Stimulated activated CD8-positive, alpha-beta memory T cell treated with anti-CD3 and anti-CD28 coated beads, Interleukin-4, amount 100 ng/mL, for 1 hour (primary cell): ENCODE measurements at places on chromosomes 6 and 20.

- no peak for DNase-seq
These were observed 216.0 kb downstream of the HIVEP2 start for GRCh38 chr6:142728910-142729481.

DNA sequence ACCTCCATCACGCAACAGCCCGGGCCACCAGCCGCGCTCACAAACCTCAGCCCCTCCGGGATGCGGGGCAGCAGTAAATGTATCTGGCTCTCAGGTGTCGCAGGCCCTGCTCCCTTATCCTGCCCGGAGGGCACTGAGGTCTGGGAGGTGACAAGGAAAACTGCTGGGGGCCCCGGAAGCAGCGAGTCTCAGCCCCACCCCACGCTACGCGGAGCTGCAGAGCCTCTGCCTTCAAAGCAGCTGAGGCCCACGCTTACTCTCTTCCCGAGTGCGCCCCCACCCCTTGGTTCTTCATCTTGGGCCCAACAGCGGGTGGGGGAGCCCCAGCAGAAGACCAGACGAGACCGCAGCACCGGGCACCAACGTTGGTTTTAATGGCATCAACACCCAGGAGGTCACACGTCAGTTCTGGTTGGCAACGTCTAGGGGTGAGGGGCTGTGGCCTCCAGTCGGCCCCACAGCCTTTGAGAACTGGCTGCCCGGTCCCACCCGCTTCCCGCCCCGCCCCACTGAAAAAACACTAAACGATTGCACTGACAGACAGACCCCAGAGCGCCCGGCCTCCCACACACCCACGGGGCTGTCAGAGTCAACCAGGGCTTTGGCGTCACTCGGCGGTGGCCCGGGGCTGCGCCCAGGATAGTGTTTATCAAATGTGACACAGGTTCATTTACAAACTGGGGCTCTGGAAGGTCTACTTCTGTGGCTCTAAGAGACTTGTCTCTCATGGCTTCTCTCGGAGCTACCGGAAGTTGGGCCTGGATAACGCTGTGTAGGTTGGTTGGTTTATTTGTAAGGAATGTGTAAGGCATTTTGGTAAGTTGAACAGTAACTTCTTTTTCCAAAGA is 43.7 kb downstream of the DSTN start:
- DNase-seq: no peak

GRCh38 chr6:124073820-124074587 is 270.3 kb downstream of the NKAIN2 start:
- no peak for DNase-seq

- DNase-seq: no peak
These were observed 7.0 kb downstream of the PRR3 start for GRCh38 chr6:30564114-30564513.

DNA sequence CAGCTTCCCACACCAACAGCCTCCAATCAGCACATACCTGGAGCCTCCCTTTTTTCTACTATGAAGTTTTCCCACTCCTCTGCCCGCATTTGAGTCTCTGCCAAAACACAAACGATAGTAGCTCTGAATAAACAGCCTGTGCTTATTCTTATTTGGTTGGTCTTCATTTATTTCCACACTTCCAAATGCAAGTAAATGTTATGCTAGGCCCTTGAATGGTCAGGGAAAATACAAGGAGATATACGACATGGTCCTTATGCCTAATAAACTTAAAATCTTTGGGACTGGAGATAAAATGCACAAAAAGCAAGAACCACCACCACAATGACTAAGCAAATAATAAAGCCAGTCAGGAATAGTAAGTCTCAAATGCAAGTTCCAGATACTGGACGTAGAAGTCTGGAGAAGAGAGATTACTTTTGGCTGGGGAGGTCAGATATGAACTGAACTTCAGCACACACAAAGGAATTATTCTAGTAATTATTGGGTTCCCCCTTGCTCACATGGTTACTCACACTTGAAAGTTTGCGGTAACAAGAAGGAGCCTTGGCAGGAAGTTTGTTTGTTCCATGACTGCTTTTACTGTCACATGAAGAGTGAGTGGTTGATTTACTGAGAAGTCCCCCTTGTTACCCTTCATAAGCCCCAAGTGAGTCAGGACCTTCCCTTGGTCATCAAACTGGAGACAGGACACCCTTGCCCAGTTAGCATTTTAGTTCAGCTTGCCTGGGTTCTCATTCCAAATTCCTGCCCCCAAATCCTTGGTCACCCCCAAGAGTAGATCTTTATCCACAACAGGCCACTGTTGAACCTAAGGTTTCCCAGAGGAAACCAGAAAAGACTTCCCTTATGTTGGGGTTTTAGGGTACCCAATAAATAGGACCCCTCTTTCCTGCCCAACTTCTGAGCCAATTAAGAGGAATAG is 511.2 kb upstream of the JARID2 start:
- DNase-seq: no peak

DNA sequence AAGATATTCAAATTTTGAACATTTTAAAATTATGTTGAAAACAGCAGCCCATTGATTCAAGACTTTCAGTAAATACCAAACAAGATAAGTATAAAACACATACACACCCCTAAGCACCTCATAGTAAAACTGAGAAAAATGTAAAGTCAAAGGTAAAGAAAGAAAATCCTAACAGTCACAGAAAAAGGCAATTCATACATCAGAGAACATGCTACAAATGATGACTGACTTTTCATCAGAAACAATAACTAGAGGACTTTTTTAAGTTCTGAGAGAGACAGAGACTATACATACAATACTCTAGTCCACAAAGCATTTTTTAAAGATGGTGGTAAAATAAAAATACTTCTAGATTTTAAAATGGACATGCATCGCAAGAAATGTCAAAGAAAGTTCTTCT is 111.0 kb downstream of the PFDN4 start:
- DNase-seq: no peak

GRCh38 chr6:153960281-153960680 is 78.8 kb upstream of the OPRM1 start:
- DNase-seq: no peak

GRCh38 chr6:75472885-75473284 is 20.7 kb downstream of the FILIP1 start:
- no peak for DNase-seq

GRCh38 chr6:47967843-47968242 is 143.2 kb downstream of the PTCHD4 start:
- DNase-seq: no peak

GRCh38 chr6:22102671-22103070 is 194.2 kb downstream of the PRL start:
- no peak for DNase-seq

DNA sequence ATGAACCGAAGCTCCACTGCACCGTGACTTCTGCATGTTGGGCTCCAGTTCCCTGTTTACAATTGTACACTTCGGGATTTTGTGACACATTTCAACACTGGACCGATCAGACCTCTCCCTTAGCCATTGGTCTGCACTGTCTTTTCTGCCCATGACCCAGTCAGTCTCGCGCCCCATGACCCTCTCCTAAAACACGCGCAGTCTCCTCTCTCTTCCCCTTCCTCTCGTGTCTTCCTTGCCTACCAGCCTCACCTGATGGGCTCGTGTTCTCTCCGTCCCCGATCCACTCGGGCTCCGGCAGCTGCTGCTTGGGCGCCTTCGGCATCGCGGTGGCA is 535 bp upstream of the ABCF1 start:
- no peak for DNase-seq

DNA sequence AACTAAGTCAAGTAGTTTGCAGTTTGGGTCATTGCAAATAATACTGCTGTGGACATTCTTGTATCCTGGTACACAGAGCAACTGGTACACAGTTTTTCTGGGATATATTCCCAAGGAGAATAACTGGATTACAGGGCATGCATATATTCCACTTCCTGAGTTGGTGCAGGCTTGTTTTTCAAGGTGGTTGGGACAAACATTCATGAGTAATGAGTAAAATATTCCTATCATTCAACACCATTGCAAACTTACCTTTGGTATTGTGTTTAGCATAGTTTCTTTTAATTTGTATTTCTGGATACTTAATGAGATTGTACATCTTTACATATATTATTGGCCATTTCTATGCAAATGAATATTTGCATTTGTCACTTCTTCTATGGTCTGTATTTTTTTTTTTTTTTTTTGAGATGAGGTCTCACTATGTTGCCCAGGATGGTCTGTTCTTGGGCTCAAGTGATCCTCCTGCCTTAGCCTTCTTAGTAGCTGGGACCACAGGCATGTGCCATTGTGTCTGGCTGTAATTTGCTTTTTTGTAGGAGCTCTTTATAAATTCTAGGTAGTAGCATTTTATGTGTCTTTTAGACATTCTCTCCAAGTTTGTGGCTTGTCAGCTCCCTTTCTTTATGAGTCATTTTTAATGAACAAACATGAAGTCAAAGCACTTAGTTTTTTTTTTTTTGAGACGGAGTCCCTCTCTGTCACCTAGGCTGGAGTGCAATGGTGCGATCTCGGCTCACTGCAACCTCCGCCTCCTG is 158.7 kb downstream of the SOX4 start:
- no peak for DNase-seq

GRCh38 chr6:38646166-38646878 is 6.6 kb upstream of the BTBD9 start:
- no peak for DNase-seq

DNA sequence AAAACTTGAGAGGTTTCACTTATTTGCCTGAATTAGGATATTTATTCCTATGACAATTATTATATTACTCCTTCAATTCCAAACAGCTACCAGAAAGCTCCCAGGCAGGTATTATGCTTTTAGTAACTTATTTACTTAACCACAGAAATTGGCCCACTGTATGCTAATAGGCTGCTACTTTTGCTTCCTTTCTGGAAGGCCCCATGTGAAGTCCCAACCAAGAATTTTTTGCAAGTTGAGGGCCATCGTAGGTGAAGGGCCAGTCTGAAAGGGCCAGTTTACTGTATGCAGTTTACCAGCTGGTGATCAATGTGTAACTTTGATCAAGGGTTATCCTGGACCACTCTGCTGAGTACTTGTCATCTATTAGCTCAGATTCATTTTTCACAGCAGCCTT is 45.0 kb downstream of the EDN1 start:
- no peak for DNase-seq

DNA sequence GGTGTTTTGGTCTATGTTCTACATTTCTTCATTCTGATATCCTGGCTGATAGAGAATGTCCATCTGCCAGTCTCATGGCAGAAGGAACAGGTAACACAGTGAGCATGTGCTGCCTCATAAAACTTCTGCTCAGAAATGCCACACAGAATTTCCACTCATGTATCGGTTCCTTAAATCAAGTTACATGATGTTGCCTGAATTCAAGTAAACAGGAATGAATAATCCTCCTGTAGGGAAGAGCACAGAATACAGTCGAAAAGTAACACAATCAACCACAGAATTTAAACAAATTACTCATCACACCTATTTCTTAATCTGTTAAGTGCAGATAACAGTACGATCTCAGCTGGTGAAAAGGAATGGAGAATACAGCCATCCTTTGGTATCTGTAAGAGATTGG is 74.7 kb downstream of the FAM217A start:
- DNase-seq: no peak

- no peak for DNase-seq
These were observed 1.4 kb downstream of the NUS1 start for GRCh38 chr6:117676577-117677218.

DNA sequence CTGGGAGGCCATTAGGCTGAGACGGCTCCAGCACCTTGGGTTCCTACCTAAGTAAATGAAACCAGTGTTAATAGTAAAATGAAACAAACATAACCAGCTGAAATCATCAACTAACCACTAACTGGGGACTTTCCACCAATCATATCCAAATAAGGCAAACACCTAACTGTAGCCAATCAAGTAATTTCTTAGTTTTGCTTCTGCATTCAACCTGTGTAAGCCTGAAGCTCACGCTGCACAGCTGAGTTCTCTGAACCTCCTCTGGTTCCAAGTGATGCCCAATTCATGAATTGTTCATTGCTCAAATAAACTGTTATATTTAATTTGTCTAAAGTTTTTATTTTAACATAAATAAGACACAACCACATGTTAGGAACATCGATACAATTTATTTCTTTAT is 22.5 kb downstream of the KLHL32 start:
- DNase-seq: no peak

- no peak for DNase-seq
These were observed 1.1 kb upstream of the FAXC start for GRCh38 chr6:99350573-99350972.

DNA sequence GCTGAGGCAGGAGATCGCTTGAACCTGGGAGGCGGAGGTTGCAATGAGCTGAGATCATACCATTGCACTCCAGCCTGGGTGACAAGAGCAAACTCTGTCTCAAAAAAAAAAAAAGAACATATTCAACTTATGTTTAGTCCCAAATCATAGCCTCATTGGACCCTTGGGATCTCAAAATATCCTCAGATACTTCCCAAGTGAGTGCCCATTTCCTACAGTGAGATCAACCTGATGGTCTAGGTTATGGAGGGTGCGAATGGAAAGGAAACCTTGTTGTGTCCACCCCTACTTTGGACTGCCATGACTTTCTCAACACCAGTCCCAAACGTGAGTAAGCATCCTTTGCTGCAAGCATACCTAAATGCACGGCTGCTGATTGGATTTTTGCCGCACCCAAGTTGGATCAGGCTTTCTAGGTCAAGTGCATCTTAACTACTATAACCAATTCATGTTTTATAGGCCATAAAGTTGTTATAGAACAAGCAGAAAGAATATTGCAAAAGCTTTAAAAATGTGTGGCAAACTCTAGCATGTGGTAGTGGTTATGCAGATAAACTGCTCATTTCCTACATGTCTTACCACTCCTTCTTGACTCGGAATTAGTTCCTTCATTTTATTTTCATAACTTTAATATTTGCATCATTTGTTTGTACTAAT is 131.2 kb downstream of the PLEKHG1 start:
- no peak for DNase-seq

DNA sequence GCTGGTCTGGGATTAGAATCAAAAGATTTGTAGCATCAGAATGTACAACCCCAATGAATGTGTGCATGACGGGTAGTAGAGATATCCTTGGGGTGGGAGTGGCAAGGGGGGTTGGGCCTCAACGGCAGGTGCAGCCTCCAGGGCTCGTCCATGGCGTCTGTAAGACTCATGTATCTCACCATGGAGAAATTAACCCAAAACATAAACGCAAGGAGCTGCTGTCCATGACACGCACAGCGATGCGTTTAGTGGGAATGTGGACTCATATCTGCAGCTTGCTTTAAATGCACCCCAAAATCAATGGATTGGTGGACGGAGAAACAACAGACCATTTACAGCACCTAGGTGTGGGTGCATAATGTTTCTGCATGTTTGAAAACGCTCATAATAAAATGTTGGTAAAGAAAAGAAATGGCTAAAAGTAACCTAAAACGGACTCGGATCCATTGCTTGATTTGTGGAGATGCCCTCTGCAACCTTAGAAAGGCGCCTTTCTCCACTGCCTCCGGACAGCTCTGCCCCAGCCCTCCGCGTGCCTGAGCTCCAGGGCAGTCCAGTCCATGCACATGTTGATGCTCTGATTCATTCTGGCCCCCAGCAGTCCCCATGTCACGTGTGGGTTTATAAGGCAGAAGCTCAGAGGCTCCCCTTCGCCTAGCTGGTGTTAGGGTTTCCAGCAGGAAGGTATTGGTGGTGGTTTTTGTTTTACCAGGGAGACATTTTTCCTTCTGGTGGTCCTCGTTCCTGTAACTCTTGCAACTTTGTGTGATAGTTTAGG is 24.5 kb downstream of the PYGB start:
- no peak for DNase-seq

GRCh38 chr6:165880686-165881085 is 217.6 kb upstream of the PDE10A start:
- no peak for DNase-seq
